ENCODE measurements at places on chromosomes 13 and 19.

DNA sequence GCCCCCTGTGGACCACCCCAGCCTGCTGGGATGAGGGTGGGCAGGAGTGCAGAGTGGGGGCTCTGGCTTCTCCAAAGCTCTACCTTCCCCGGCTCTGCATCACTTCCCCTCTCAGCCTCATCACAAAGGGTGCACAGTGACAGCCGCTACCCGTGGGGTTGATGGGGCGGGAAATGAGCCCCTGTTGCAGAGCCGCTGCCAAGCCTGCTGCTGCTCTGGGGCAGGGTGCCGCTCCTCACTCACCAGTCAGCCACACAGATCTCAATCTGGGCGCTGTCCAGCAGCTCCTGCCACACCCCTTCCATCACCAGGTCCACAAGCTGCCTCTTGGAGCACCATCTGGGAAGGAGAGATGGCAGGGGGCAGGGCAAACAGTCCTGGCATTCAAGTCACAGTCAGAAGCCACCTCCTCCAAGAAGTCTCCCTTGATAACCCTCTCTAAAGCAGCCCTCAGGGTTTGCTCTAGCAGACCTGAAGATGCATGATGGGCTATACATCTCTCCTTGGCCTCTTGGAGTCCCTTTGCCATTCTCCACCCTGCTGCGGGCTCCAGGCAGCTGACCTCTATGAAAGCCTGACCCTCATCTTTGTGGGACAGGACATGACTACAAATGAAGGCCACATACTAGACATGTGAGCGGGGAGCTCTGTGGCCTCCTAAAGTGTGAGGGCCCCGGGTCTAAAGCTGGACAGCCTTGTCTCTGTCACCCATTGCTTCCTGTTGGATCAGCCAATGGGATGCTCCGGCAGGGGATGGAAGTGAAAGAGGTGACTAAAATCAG lies 15.7 kb downstream of the MRPS12 start:
- no peak for DNase-seq

- DNase-seq = no peak
Observed at GRCh38 chr13:80040196-80040980, 300.5 kb downstream of the SPRY2 start.

- DNase-seq = no peak
Observed at GRCh38 chr13:77565635-77566034, 30.1 kb downstream of the SCEL start.

- no peak for DNase-seq
Observed at GRCh38 chr13:113905942-113906341, 42.1 kb upstream of the GAS6 start.

Data from activated CD8-positive, alpha-beta memory T cell treated with anti-CD3 and anti-CD28 coated beads, Interleukin-2, amount 50 U/mL, for 4 hours (primary cell).